Fibroblast of skin of left biceps (primary cell): ENCODE measurements at places on chromosomes 2 and 18.
A peak's percentile ranks its signal among the peaks of the same experiment; 100 is the strongest.

- DNase-seq, result peak; percentile 75
Observed at GRCh38 chr2:84493514-84493913, 22.8 kb upstream of the DNAH6 start.

- no peak for DNase-seq
Observed at GRCh38 chr18:49669403-49669802, 107.5 kb downstream of the LIPG start.

GRCh38 chr18:58562999-58563667 is 65.8 kb downstream of the ALPK2 start:
- no peak for DNase-seq

DNA sequence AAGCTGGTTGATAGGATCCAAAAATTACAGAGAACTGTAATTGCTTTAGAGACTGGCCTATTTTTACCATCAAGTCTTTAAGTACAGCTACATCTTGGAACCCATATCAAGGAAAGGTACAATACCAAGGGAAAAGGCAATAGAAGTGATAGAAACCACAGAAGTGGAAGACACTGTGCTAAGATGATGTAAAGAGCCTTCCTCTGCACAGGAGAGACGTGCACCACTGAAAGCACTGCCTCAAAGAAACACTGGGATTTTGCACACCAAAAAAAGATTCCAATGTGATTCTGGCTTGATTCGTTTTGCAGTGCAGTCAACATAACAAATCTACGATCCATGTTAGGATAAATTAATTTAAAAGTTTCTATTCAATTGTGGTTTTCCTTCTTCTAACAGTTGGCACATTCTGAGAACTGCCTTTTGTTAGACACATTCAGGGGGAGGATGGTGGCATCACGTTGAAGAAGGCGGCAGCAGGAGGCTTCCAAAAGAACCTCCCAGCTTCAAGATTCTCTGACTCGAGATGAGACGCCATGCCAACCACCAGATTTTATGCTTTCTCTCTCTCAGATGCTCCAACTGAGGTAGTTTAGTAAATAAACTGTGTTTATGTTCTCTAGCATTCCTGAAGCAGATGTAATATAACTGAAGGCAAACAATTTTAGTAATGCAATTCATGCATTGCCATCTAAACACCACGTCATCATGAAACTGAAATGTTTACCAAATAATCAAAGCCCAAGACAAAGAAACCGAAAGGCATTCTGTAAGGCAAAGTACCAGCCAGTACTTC is 102.9 kb downstream of the BCL2 start:
- DNase-seq, result no peak

DNA sequence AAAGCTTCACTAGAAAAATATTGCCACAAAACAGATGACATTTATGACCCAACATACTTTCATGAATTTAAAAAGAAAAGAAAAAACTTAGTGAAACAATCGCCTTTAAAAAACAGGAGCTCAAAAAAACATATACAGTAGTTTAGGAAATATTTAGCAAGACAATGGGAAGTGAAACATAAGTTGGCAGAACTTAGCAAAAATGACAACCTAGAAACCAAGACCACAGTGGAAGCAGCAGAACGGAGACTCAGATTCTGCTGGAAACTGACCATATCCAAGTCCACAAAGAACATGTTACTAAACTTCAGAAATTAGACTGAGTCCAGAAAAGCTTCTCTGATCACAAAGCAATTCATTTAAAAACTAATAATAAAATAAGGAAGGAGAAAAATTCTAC is 41.8 kb upstream of the CTAGE1 start:
- no peak for DNase-seq

DNA sequence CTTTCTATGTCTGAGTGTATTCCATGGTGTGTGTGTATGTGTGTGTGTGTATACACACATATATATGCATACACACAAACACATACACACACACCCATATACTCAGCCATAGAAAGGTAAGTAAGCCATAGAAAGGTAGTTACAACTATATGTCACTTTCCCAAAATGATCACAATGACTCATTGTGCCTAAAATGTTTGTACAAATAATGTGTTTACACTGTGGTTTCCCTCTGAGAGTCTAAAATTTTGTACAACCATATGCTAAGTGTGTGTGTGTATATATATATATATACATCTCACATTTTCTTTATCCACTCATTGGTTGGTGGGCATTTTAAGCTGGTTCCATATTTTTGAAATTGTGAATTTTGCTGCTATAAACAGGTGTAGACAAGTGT is 55.3 kb upstream of the CSRNP3 start:
- no peak for DNase-seq

GRCh38 chr2:10433947-10434885 is 13.9 kb downstream of the ODC1 start:
- DNase-seq, result no peak

DNA sequence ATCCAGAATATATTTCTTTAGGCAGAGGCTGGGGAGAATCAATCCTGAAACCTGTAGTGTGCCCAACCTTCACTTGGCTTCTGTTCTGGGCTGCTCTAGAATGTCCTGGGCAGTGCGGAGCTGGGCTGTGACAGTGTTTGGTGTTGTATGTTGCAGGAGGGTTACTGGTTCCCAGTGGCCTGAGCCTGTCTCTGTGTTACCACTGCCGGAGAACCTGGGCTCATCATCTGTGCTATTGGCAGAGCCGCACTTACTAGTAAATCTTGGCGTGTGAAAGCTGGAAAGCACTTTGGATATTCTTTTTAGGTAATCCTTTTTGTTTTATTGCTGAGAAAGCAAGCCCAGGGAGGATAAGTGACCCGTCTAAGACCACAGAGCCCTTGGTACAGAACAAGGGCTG is 412.9 kb downstream of the SLC4A3 start:
- DNase-seq, result no peak

DNA sequence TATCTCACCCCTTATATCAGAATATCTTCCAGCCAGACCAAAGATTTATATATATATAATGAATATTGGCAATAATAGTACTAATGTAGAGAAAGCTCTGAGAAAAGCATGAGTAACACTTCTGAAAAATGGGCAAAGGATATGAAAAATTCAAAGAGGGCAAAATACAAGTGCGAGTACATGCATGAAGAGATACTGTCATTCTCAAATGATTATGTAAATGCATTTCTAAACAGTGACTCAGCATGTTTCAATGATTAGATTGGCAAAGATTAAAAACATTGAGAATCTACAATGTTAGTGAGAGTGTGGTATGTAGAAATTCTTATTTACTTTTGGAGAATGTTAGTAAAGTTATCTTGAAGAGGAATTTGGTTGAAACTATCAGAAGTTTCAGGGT is 118.3 kb upstream of the NEDD4L start:
- peak; percentile 39 for DNase-seq

- no peak for DNase-seq
Observed at GRCh38 chr2:128196026-128196425, 105.0 kb downstream of the UGGT1 start.

DNA sequence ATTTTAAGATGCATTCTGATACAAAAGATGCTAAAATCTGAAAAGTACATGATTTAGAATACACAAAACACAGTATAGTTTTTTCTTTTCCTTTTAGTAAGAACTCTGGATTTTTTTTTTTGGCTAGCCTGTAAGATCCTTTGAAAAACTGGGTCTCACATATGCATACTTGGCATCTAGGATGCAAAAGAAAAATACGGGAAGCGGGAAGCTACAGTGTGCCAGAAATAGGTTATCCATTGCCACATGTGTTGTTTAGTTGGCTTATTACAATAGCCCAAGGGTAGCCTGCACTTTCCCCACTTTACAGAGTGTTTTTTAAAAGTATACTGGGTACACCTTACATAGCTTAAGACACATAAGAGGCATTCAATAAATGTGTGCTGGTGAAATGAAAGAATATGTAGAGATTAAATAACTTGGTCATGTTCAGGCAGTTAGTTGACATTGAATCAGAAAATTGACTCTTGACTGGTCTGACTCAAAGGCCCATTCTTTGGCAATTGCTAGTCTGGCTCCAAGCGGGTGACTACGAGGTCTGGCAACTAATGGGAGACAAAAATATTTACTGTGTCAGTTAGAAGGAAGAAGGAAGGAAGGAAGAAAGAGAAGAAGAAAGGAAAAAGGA is 286.8 kb upstream of the TRIB2 start:
- no peak for DNase-seq

- DNase-seq, result no peak
Observed at GRCh38 chr2:105917688-105918087, 173.0 kb downstream of the NCK2 start.

DNA sequence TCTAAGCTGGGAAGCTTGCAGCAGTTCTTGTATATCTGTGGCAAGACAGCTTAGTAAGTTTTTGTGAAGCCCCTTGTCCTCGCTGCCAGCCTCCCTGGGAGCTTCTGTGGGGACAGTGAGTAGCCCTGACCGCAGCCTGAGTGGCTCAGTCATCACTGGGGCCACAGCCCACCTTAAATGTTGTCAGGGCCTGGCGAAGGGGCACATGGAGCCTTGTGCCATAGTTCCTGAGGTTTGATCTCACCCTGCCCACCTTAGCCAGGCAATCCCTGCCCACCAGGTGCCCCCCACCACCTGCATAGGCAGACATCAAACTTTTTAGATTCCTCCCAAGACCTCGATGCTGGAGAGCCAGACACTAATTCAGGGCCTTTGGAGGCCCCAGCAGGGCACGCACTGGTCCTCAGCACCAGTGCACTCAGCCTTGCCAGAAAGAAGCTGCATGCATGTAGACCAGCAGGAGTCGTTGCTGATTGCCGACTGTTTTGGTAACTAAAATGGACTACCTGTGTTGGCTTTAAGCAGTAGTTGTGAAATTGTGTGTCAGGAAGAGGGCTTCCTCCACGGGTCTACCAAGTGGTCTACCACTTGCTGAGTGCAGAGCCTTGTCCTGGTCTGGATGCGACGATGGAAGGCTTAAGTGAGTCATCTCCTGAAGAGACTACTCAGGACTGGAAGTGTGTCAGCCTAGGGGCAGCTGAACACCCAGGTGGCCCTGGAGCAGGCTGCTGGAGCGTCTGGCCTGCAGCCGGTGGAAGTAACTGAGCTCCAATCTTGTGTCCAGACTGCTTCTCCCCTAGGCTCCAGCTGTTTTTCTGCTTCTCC is 233.1 kb downstream of the SEPTIN10 start:
- DNase-seq, result no peak

DNA sequence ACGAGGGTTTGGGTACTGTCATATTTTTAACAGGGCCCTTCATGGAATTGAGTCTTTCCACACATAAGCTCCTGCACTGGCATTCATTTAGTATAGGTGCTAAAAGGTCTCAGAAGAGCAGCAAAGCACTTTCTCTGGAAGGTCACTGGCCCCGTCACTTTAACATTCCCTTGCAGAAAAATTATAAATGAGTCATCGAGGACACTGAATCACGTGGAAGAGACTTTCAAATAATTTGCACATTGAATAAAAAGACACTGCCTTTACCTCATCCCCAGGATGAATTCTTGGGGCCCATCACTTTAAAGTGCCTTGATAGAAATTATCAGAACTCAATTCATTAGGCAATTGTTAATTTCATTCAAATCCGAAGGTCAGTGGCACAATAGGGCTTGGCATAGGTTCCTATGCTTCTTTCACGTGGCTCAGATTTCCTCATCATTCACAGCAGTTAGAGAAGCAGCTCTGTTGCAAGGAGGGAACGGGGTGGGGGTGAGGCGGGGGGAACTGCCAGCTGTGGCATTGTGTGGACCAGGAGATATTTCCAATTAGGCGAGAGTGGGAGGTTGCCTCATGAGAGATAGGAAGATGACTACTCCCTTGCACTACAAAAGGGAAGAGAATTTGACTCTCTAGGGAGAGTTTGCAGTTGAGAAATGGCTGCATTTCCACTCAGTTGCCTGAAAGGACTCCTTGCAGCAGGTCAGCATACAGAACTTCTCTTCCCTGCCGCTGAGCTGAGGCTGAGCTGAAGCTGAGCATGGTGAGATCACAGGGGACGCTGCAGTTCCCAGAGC is 86.3 kb upstream of the NPAS2 start:
- DNase-seq, result peak; percentile 50

GRCh38 chr2:230898016-230898712 is 26.9 kb downstream of the GPR55 start:
- DNase-seq, result no peak

DNA sequence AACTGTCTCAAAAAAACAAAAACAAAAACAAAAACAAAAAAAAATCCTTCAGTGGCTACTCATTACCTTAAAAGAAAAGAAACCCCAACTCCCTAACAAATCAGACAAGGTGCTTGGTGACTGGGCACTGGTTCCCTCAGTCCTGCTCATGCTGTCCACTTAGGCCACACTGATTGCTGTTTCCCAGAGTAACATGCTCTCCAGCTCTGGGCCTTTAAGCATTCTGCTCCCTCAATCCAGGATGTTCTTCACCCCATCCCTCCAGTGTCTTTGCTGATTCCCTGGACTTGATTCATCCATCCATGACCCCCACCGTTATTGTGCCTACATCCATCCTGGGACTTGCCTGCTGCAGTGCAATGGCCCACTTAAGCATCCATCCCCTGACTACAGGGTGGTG is 16.4 kb upstream of the XPO1 start:
- DNase-seq, result no peak

- DNase-seq, result peak; percentile 41
Observed at GRCh38 chr2:192236136-192236535, 41.4 kb upstream of the TMEFF2 start.

- no peak for DNase-seq
Observed at GRCh38 chr18:47758000-47758399, 172.5 kb downstream of the SMAD2 start.

- no peak for DNase-seq
Observed at GRCh38 chr2:187884003-187884402, 329.8 kb upstream of the TFPI start.

- DNase-seq, result no peak
Observed at GRCh38 chr2:58006952-58007284, 39.7 kb upstream of the VRK2 start.

- DNase-seq, result no peak
Observed at GRCh38 chr2:55763721-55764120, 70.1 kb upstream of the PNPT1 start.

GRCh38 chr18:78561757-78562510 is 417.7 kb upstream of the SALL3 start:
- DNase-seq, result no peak

DNA sequence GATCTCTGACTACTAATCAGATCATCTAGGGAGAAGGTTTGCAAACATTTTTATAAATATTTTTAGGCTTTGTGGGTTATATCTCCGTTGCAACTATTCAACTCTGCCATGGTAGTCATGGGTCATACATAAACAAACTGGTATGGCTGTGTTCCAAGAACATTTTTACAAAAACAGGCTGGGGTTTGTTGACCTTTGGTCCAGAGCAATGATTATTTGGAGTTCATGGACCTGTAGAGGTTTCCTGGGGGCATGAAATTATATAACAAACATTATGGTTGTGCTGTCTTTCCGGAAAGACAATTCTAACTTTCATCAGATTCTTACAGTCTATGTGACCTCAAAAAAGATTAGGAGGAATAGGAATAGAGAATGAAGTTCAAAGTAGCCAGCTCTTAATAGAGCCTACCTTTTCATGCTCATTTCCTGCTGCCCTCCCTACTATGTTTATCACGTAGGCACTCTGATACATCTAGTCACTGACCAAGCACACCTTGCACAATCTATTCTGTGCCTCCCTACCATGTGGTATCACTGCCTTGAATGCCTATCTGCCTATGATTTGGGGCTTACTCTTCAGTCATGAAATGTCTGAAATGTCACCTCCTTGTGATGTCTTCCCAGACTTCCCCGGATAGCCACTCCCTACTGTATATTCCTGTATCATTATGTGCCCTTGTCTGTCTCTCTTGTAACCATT is 102.4 kb upstream of the SCN1A start:
- no peak for DNase-seq

GRCh38 chr2:185144159-185144919 is 546.0 kb downstream of the ZNF804A start:
- no peak for DNase-seq

GRCh38 chr2:153963256-153963655 is 91.5 kb downstream of the GALNT13 start:
- no peak for DNase-seq

- no peak for DNase-seq
Observed at GRCh38 chr18:41553716-41554115, 401.3 kb upstream of the PIK3C3 start.
